Cortex of kidney (tissue), 1 donor: ENCODE measurements at places on chromosomes 1 and 21.

DNA sequence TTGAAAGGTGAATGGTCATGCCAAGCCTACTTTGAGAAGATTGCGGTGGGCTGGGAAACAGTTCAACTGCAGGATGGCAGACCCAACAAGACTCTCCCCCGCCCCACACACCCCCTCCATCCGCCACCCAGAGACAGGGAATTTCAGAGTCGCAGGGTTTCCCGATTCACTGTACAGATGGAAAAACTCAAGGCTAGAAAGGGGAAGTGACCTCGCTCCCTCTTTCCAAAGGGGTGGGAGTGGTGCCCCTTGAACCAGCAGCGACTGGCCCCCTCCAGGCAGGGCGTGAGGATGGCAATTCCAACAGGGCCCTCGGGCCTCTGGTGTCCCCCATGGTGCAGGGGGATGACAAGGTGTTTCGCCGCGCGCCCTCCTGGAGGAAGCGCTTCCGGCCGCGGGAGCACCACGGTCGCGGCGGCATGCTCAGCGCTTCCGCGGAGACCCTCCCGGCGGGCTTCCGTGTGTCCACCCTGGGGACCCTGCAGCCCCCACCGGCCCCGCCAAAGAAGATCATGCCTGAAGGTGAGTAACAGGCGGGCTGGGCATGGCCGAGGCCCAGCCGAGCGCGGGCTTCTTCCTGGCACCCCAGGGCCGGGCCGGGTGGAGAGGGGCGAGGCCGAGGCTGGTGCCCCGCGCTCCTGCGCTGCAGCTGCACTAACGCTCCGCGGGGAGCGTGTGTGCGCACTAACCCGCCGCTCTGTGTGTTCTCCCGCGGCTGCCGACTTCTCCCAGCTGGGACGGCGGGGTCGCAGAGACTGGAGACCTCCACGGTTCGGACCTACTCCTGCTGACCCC, 10.4 kb downstream of the MYOG start:
- DNase-seq, result no peak

- no peak for DNase-seq
Measured at GRCh38 chr1:154881820-154882535, 11.9 kb upstream of the KCNN3 start.

DNA sequence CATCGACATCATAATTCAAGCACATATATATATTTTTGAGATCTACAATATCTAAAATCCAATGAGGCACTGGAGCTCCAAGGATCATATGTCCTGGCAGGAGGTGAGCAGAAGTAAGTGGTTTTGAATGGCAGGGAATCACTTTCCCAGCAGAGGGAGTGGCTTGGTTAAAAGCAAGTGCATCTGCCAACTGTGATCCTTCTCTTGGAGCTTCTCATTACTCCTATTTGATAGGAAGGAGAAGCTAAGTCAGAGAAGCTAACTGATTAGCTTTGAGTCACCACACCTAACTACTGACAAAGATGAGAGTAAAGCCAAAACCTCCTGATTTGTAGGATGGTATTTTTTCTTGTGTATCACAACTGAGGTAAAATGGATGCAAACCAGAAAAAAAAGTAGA, 55.0 kb downstream of the ALG14 start:
- no peak for DNase-seq

GRCh38 chr1:203797948-203798655, 2.7 kb downstream of the ZBED6 start:
- no peak for DNase-seq
